Kidney epithelial cell (primary cell): ENCODE measurements at places on chromosomes 11 and 22. TPM values are rescaled to one million over a fixed set of nuclear protein-coding genes. Genes with fewer than 3 reads are reported as not detected.

- DNase-seq = no peak
Measured at GRCh38 chr11:115503083-115503885, 931 bp downstream of the CADM1 start.

- DNase-seq = no peak
Measured at GRCh38 chr22:20647586-20648305, 126.2 kb upstream of the SERPIND1 start.

Gene TIMP3
- 44.2 and 45.6 TPM in 2 replicates for total RNA-seq

GRCh38 chr11:101401245-101401644 lies 182.6 kb downstream of the TRPC6 start:
- no peak for DNase-seq

Gene OR8A1
- not detected in 2 replicates for total RNA-seq

- DNase-seq = no peak
Measured at GRCh38 chr22:36573815-36574363, 44.9 kb upstream of the EIF3D start.

GRCh38 chr22:38732251-38732815 lies 23.5 kb downstream of the SUN2 start:
- DNase-seq = no peak

Gene OR2AG2
- 0.04 and 0.27 TPM in 2 replicates for total RNA-seq

Gene MUC5B
- under 0.01 TPM in 1 of 2 replicates, not detected in the other for total RNA-seq

Gene TREH
- total RNA-seq = not detected in 2 replicates

DNA sequence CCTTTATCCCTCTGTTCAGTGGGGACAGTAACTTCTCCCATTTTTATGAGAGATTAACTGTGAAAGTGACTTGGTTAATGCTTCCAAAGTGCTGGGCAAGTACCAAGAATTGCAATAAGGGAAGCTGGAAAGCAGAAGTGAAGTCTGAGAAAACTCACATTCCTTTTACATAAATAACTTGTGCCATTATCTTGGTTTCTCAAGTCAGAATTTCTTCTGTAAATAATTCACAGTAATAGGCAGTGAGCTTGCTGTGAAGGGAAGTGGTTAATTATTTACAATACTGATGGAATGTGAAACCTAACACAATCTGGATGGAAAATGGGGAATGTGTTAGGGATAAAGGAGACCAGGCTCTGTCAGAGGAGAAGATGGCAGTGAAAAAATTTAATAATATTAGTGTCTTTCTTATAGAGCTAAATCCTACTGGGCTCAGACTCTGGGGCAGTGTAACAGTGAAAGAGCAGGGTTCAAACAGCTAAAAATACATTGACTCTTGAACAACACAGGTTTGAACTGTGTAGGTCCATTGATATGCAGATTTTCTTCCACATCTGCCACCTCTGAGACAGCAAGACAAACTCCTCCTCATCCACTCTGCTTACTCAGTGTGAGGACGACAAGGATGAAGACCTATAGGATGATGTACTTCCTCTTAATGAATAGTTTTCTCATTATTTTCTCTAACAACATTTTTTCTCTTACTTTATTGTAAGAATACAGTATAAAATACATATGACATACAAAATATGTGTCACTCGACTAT lies 251.5 kb upstream of the ISX start:
- peak; percentile 89 for DNase-seq

DNA sequence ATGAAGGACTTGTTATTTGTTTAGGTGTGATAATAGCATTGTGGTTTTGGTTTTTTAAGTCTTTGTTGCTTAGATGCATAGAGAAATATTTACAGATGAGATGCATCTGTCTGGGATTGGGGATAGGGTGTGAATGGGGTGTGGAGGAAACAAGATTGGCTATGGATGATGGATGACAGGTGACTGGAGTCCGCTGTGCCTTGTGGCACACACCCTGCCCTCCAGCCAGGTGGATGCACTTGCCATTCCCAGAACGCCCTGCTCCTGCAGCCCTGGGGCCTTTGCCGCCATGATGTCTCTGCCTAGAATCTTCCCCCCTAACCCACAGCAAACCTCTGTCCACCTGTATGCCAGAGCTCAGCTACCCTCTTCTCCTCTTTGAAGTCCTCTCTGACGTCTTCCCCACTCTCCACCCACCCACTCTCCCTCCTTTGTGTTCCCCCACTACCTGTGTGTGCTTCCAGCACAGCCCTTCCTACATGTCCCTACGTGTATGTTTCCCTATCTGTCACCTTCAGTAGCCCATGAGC lies 54.7 kb downstream of the WNT11 start:
- DNase-seq = no peak

Gene SCN4B
- 0.41 and 0.79 TPM in 2 replicates for total RNA-seq
